Tibial nerve (tissue), 4 donors: ENCODE measurements at places on chromosomes 11 and 22. TPM values are rescaled to one million over a fixed set of nuclear protein-coding genes. Genes with fewer than 3 reads are reported as not detected.

The PKNOX2 gene
- total RNA-seq = 7.2 TPM

The CHEK2 gene
- 7.4 TPM for total RNA-seq

The OR6A2 gene
- total RNA-seq = not detected

The OR2AT4 gene
- total RNA-seq = 0.87 TPM

The SNX19 gene
- 94.2 TPM for total RNA-seq

The C11orf91 gene
- total RNA-seq = not detected

The FLRT1 gene
- 0.39 TPM for total RNA-seq

The MMP27 gene
- total RNA-seq = not detected

The OMP gene
- 9.9 TPM for total RNA-seq

The ZDHHC24 gene
- 17.1 TPM for total RNA-seq

The CARD10 gene
- 12.5 TPM for total RNA-seq

The GPR152 gene
- total RNA-seq = not detected

GRCh38 chr11:104852811-104853210 lies 45.4 kb downstream of the CASP12 start:
- no peak for DNase-seq

GRCh38 chr11:130278745-130279144 lies 36.0 kb downstream of the ZBTB44 start:
- no peak for DNase-seq

GRCh38 chr11:69463181-69463994 lies 18.1 kb upstream of the LINC01488 start:
- DNase-seq = peak; percentile 26

DNA sequence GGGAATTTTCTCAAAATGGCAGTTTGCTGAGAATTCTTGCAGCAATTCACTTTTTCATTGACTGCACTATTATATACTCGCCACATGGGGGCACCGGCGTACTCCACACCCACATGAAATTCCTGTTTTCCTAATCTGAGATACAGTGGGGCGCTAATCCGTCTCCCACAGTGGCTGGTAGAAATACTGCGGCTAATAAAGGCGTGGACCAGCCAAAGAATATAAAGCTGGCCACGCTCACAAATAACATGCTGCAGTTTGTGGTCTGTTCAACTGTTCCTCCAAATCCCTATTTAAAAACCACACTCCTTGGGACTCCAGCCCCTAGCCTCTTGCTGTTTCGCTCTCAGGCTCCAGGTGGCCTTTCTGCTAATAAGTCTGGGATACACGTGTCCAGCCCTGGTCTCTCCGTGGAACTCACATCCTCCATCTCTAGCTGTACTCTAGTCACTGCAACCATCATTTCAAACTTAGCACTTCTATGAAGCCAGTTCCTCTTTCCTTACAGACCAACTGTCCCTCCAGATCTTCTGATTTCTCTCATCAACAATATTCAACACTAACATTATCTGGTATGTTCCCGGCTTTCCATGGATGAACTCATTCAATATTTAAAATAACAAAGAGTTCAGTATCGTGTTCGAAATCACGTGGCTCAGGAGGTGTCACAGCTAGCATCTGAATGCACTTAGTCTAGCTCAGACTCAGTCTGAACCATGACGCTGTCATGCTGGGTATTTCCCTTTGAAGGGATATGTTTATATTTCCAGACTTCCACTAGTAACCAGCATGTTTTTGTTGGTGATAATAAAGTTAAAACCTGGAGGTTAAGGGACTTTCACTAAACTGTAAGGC lies 22.0 kb downstream of the TBRG1 start:
- peak; percentile 24 for DNase-seq

- DNase-seq = no peak
Observed at GRCh38 chr11:43842021-43842420, 38.6 kb upstream of the ALKBH3 start.

- no peak for DNase-seq
Observed at GRCh38 chr11:85694385-85694980, 8.5 kb upstream of the CCDC89 start.

GRCh38 chr22:41302811-41303210 lies 1.5 kb downstream of the ZC3H7B start:
- DNase-seq = no peak

DNA sequence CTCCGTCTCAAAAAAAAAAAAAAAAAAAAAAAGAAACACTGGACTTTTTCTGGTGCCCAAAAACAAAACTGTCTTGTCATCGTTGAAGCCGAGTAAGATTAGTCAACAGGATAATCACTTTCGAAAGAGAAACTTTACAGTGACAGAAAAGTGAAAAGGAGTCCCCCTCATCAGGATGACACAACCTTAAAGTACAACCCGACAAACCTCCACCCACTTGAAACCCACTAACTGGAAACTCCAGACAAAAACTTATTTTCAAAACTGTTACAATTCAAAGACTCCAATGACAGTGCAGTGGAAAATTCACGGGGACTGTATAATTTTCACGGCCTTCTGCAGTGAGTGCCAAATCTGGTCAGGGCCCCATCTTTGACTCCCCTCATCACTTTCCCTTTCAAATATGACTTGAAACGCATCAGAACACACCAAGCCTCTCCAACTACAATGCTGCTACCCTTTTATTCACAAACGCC lies 1.3 kb downstream of the DENND5A start:
- no peak for DNase-seq

- no peak for DNase-seq
Observed at GRCh38 chr11:2853997-2854560, 31.5 kb downstream of the CDKN1C start.

- no peak for DNase-seq
Observed at GRCh38 chr11:8681837-8682302, 595 bp downstream of the TRIM66 start.

DNA sequence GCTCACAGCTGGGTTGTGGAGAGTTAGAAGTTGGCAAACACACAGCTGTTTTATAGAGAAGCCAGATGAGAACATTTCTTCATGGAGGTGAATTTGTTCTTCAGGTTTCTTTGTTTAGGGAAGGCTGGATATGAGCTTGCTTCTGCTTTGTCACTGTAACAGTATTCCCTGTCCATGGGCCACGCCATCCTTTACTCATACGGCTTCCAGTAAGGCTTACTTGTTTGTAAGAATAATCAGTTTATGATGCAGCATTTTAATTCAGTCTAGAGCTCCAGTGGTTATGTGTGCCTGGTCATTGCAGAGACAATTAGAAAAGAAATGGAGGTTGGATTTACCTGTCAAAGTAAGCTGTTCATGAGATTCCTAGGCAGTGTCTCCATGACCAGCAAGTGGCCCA lies 131.8 kb downstream of the TRIM44 start:
- no peak for DNase-seq

GRCh38 chr11:63985812-63986155 lies 454 bp upstream of the OTUB1 start:
- DNase-seq = no peak

DNA sequence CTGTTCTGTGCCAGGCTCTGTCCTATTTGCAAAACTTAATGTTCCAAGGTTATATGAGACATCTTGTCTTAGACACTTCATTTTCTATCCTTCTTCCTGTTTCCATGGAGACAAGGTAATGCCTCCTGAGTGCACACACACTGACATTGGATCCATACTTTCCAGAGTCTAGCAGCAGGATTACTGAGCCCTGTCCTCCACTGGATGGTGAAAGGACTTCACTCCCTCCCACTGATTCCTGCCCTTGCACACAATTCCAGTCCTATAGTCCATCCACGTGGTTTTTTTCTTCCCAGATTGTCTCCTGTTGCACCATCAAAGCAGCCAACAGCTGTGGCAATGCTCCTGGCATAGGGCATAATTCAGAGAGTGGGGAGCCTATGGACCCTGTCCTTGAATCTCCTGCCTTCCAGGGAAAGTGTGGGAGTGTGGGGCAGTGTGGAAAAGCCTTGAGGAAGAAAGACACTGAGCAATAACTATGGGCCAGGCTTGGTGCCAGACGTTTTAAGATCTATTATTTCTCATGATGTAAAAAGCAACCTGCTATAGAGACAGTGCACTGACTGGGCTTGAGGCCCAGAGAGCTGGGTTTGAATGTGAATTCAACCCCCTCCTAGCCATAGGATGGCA lies 31.3 kb downstream of the SERPINH1 start:
- DNase-seq = no peak

DNA sequence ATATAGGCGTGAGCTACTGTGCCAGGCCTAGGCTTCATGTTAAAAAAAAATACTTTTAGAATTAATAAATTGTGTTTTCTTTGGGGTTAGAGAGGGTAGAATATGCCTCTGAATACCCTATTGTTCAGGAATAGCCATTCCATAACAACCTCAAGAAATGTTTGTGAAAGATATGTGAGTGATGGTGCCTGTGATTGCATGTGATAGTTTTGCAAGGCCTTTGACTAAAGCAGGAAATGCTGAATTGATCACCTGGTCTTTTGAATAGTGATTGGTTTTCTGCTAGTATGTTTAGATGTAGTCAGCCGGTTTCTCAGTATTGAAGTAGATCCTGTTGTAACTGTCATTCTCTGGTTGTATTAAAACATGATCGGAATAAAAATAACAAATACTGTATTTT lies 73.4 kb downstream of the UVRAG start:
- no peak for DNase-seq
